ENCODE measurements at places on chromosomes 2 and 18.

DNA sequence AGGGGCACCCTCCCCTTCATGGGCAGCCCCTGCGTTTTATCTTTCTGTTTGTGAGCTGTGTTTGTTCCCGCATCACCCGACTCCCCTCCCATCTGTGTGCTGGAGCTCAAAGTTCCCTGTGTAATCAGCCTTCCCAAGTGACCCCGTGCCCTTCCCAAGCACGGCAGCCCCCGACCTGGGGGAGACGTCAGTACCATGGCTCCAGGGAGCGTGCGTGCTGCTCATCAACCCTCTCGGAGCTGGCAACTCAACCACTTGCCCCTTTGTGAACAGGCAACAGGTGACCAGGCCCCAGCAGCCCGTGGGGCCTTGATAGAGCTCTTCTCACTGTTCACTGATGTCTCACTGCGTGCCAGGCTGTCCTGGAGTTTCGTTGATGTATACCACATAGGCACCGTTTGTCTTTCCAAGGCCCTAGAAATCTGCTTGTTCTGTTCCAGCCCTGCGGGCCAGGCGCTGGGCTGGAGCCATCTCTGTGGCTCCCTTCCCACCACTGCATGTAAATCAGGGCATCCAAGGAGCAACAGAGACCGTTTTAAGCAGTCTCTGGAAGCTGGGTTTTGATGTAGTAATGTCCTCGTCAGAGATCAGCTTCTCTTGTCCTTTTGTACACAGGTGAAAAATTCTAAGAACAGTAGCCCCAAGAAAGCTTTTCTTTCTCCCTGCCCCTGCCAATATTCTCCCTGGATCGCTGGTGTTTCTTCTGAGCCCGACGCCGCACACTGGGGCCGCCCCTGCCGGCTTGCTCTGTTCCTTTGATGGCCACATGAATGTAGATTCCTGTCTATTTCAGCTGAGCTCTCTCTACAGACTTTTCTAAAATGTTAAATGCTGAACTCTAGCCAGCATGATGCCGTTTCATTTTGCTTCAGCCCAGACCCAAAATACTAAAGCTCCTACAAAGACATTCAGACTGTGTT, 107.0 kb upstream of the PTPRM start:
- no peak for DNase-seq

- no peak for DNase-seq
Observed at GRCh38 chr2:99624677-99625076, 134.9 kb upstream of the REV1 start.

DNA sequence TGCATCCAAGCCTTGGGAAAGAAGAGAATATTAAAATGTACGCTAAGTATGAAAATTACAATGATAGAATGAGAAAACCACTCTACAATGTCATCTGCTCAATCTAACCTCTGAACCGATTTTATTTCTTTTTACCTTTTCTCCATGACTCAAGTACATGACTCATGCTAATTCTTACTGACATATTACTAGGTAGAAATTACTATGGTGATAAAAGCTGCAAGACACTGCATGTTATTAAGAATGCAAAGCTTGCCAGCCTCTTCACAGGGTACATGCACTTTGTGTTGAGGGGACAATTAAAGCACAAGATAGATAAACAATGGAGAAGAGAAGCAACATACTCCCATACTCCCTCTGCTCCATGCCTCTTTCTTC, 20.7 kb downstream of the SFT2D3 start:
- no peak for DNase-seq

- no peak for DNase-seq
Observed at GRCh38 chr18:24930971-24931370, 421.0 kb downstream of the ZNF521 start.

- DNase-seq: no peak
Observed at GRCh38 chr2:56680971-56681631, 497.3 kb downstream of the CCDC85A start.

- DNase-seq: no peak
Observed at GRCh38 chr18:57051657-57052044, 95.2 kb upstream of the BOD1L2 start.

DNA sequence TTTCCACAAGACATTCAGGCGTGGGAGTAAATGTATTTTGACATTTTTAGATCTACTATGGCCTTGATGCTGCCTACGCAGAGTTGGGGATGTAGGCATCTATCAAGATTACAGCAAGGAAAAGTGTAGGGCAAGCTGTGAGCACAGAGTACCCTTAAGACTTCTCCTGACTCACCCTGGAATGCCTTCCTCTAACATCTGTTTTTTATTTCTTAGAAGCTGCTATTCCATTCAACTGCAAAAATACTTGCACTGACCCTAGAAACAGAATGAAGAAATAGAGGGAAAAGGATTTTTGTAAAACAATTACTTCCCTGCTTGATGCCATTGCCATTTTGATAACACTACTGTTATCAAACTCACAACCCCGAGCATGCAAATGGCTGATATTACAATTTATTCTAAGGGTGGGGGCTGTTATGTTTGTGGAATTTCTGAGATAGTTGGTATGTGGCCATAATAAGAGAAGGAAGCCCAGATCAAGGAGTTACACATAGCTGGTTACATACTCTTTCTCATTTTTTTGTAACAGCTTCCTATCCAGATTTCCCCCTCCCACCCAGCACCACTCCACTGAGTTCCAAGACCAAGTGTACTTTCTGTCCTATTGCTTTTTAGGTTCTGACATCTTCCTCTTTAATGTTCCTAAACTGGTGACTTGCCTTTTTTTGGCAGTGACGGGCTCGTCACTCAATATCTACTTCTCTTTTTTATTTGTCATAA, 6.0 kb upstream of the ROCK1 start:
- no peak for DNase-seq

DNA sequence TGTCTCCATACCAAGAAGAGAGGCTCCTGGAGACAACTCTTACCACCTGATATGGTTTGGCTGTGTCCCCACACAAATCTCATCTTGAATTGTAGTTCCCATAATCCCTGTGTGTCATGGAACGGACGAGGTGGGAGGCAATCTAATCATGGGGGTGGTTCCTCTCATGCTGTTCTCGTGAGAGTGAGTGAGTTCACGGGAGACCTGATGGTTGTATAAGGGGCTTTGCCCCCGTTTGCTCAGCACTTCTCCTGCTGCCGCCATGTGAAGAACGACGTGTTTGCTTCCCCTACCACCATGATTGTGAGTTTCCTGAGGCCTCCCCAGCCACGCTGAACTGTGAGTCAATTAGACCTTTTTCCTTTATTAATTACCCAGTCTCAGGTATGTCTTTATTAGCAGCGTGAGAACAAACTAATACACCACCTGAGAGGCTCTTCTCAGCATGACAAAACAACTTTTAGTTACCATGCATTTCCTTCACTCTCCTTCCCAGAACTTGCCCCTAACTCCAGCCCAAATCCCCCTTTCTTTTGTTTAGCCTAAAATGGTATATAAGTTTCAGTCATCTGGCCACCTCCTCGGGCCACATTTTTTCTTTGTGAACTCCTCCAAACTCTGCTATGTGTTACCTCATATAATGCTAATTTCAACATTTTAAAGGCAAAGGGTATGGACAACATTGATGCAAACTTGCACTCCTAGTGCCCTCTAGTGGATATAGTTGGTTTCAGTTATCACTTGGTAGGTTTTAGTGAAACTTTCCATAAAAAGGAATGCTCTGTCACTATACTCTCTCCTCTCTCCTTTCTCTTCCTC, 58.6 kb upstream of the SLC25A52 start:
- no peak for DNase-seq

- DNase-seq: no peak
Observed at GRCh38 chr18:58611395-58612131, 17.3 kb downstream of the ALPK2 start.

DNA sequence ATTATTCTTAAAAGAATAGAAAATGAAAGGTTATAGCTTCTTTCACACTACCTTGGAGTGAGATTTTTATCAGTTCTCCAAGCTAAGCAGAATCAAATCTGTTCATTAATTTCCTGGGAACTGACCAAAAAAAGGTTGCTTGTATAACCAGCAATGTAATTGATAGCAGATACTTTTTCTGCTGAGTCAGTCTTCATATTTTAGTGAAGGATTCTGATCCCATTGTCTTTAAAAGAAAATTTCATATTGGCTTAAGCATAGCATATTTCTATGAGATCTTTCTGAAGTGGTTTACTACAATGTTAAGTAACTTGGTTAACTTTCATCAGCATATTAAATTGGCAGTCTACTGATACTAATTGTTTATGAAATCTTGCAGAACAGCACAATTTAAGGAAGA, 338.0 kb downstream of the TMX3 start:
- DNase-seq: no peak

DNA sequence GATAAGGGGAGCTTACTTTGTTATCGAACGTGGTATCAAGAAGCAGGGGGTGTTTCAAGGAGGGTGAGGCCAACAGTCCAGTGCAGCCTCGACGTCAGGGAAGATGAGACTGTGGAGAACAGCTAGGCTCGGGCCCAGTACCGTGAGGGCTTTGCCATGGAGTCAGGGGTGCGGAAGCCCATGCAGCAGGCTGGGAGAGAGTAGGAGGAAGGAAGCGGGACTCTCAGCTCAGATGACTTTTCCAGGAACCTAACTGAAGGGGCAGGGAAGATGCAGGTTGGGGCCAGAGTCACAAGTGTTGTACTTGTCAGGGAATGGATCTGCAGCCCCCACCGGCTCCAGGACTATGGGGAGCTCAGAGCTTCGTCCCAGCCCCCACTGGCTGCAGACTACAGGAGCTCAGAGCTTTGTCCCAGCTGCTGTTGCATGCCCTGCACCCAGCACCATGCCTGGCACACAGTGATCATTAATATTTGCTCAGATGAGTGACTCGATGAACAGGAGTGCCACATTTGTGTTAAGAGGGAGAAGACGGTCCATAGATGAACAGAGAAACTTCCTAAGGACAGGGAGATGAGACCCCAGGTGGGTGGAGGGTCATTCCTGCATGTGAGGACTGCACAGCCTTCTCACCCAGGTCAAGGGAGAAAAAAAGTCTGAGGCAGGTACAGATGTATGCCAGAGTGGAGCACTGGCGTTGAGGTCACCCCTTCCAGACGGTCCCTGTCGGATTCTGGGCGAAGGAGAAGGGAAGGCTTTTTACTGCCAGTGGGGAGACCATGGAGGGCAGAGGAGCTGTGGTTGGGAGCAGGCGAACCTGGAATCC, 36.4 kb downstream of the PTGR3 start:
- DNase-seq: peak; percentile 54

- no peak for DNase-seq
Observed at GRCh38 chr2:213001297-213001910, 150.0 kb downstream of the IKZF2 start.

DNA sequence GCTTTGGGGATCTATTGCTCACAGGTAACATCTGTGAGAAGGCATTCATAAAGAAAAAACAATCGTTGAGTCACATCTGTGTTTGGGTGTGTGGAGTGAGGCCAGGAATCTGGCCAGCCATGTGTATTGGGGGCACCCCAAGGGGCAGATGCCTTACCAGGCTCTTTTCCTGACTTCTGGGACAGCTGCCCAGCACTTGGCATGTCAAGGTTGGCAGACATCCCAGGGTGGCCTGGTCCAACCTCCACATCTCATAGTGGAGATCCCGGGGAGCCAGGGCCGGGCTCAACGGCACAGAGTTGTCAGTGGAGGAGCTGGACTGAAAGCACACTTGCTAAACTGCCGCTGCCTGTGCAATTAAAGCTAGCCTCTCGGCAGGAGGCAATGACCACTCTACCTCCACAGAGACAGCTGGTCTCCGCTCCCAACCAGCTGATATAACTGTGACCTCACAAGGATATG, 75.3 kb upstream of the MGAT4A start:
- peak; percentile 83 for DNase-seq

DNA sequence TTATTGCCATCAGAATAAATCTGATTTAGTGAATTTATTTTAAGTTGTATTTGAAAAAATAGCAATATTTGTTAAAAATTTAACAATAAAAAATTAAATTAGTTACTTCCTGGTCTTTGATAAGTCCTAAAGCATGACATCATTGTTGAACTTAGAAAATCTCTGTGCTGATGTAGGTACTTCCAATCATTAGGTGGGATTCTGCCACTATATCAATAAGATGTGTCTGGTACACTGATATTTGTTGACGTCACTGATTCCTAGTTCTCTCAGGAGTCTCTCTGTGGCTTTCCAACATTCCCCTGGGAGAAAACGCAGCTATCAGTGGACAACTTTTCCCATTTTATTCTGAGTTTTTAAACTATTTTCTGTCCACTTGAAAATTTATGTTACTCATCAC, 143.5 kb downstream of the GALNT13 start:
- DNase-seq: no peak

DNA sequence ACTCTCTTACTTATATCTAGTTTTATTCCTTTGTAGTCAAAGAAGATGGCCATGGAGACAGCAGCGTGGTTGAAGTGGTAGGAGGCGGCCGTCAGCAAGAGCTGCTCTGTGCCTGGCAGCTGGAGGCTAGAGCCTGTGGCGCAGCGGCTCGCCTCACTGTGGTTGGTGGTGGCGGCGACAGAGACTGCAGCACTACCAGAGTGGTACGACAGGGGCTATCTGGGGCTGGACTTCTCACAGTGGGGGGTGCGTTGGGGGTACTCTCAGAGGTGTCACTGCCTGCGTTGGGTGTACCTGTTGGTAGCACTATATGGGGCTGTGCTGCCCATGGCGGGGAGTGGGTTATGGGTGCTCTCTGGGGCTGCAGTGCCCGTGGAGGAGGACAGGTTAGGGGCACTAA, 8.5 kb upstream of the ANKRD62 start:
- no peak for DNase-seq

DNA sequence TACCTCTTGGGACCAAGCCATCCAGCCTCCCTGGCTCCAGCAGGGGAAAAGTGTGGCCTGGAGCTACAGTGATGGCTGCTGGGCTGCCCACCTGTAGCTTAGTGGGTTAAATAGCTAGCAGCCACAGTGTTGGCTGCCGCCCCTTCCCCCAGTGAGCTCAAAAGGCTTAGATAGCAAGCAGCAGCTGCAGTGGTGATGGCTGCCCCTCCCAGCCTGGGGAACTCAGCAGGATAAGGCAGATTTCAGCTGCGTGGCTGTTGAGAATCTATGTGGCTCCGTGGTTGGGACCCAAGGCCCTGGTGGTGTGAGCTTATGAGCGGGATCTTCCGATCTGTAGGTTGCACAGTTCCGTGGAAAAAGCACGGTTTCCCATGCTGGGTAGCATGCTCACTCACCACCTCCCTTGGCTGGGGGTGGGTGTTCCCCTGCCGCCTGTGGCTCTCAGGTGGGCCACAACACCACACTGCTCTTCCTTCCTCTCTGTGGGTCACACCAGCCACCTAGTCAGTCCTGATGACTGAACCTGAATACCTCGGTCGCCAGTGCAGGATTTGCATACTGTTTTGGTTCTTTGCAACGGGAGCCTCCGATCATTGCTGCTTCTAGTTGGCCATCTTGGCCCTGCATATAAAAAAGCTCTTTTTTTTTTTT, 946.5 kb upstream of the FAM98A start:
- DNase-seq: no peak

GRCh38 chr2:188414869-188415753, 123.4 kb downstream of the GULP1 start:
- no peak for DNase-seq

Data from coronary artery (tissue), 2 donors.